DMS79 treated with DMSO at 0.1 percent for 48 hours (cell line): ENCODE measurements at places on chromosomes 12 and 14.

GRCh38 chr14:69994002-69994401, 114.8 kb downstream of the SMOC1 start:
- DNase-seq: no peak

DNA sequence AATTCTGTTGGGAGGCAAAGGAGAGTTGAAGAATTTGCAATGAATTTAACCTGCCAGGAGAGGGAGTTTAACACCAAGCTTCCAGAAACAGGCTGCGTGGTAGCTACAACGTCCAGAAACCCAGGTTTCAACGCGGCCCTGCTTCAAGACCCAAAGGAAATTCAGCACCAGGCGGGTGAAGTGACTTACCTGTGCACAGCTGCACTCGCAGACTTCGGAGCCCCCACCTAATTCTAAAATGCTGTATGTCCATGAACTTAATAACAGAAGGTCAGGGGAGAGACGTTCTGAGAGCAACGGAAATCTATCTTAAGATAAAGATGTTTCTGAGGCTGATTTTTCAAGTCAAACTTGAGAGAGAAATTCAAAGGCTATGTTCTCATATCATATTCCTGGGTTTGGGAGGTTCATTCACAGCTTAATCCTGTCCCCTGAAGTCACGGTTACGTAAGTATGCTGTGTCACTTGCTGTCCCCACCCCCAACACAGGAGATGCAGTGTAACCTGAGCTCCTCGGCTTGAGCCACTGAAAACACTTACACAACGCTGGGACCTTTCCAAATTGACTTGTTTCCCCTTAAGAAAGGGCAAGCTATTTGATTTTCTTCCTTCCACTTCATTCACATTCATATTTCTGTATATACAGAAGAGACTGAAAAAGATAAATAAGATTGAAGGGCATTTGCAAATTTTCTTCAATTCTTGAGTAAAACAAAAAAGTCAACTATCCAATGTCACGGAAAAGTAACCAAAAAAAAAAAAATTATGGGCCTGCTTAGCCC, 22.7 kb downstream of the CLIP1 start:
- peak; percentile 71 for DNase-seq

DNA sequence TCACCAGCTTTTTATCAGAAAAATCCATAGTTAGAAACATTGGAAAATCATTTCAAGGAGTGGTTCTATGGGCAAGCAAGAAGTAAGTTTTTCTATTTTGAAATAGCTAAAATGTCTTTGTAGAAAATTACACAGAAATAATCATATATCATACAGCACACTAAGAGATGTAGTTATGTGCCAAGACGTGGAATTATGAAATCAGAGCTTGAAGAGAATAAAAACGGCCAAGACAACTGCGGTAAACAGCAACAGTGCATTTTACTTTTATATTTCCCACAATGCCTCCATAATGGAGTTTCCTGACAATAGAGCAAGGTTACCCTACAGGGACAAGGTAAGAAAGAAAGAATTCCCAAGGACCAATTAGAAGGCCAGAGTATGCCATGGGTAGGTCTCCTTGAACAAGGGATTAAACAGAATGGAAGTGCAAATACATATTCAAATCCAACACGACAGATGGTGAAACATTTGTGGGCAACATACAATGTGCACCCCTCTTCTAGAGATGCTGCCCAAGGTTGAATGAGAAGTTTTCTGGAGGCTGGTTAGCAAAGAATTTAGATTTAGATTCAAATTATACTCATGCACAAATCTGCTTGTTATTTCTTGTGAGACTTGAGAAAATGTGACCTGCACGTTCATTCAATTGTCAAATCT, 76.1 kb upstream of the BTG1 start:
- no peak for DNase-seq

DNA sequence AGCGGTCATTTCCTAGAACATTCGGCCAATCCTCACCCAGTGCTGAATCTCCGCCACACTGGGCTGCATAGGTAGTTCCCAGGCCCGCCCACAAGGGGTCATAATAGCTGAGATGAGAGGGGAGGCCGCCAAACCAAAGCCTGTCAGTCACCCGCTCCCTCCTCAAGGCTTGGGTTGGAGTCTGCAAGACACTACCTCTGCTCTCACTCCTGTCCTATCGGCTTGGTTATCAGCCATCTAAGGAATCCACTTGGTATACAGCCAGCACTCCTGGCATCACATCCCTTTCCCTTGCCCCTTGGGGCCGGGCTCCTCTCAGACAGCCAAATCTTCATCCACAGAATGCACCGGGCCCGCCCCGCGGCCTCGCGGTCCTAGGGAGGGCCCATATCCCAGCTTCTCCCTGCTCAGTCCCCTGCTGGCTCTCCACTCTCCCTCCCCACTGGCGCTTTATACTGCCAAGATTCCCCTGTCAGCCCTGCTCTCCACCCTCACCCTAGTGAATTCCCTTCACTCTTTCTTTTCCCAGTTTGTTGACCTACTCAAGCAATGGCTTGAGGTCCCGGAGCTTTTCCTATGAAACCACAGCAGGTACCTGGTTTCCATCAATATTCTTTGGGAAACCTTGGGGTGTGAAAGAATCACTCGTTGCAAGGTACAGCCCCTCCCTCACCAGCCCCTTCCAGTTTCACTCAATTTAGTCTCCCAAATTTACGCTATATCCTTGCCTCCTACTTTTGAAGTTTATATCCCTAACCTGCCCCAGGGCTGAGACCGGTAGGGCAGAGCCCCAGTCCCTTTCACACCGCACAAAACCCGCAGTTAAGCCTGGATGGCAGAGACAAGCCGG, 1.4 kb downstream of the IFFO1 start:
- peak; percentile 71 for DNase-seq

DNA sequence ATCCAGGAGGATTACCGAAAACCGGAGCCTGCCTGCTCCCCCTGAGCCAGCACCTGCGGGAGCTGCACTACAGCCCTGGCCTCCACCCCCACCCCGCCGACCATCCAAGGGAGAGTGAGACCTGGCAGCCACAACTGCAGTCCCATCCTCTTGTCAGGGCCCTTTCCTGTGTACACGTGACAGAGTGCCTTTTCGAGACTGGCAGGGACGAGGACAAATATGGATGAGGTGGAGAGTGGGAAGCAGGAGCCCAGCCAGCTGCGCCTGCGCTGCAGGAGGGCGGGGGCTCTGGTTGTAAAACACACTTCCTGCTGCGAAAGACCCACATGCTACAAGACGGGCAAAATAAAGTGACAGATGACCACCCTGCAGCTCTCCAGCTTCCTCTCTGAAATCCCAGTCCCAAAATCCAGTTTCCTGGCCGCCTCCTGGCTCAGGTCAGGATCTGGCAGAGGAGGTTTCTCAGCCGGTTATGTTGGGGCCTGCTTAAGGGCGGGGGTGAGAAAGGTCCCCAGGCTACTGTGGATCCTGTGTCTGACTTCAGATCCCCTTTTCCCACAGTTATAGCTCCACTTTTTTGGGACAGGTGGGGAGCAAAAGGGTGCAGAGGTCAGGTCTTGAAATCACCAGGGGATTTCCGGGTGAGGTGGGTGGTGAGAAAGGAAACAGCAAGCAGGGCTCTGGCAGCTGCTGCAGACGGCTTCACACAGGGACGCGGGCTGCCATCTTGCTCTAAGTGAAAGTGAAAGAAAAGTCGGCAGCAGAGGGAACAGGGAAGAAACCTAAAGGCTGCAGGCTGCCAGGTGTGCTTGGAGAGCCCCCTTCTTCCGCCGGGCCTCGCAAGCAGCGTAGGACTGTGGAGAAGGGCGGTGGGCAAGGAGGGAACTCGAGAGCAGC, at the start of gene TAPBPL:
Gene TAPBPL, plus strand, starts transcription at position 695 of the 897 bp plus-strand sequence. CDS start 207 bp downstream, outside the sequence.
- peak; percentile 94 for DNase-seq

DNA sequence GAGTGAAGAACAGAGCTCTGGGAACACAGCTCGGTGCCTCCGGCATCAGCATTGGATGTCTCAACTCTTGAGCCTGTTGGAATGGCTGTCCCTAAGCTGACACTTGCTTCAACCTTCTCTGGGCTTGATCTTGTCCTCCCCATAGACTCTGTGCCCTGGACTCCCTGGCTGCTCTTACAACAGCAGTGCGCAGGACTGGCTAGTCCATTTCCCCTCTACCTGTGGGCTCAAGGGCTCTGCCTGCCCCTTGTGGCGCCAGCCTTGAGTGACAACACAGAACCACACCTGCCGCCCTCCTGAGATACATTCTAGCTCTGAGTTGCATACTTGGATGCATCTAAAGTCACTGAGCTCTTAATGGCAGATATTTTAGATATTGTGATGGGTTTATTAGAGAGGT, 6.2 kb downstream of the CRADD start:
- DNase-seq: no peak

GRCh38 chr12:9134981-9135628, 19.4 kb upstream of the A2M start:
- DNase-seq: no peak

- no peak for DNase-seq
These were observed 58.4 kb downstream of the BCL11B start for GRCh38 chr14:99213527-99213971.

GRCh38 chr14:105980224-105980623, 453.8 kb downstream of the TMEM121 start:
- peak; percentile 29 for DNase-seq

DNA sequence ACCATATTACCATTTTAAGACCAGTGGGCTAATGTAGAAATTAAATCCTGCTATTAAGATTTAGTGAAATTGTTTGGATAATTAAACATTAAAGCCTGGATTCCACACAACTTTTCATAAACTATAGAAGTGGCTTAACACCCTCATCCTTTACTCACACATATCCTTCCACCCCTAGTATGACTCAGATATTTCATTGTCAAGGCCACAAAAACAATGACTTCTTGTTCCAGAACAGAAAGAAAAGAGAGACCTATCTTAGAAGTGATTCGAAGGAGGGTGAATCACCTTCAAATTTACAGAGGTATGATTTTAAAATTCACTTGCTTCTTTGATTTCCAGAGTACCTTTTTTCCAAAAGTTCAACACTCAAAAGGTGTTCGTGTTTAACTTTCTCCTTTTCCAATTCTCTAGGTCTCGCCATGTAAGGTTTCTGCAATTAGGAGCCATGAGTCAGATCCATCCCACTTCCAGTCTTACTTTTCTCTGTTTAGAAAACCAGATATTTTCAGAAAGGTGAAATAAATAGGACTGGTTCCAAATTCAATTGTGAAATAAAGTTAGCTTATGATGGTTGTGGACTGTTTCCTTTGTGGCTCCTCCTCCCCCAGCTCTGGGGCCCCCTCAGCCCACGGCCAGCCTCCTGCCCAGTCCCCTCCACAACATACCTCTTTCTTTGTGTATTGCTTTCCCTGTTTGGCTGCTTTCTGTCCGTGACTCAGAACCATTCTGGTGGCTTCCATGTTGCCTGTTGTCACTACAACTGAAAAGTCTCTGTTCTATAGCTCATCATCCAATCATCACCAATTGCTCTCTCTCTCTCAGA, 24.6 kb upstream of the MGP start:
- no peak for DNase-seq

DNA sequence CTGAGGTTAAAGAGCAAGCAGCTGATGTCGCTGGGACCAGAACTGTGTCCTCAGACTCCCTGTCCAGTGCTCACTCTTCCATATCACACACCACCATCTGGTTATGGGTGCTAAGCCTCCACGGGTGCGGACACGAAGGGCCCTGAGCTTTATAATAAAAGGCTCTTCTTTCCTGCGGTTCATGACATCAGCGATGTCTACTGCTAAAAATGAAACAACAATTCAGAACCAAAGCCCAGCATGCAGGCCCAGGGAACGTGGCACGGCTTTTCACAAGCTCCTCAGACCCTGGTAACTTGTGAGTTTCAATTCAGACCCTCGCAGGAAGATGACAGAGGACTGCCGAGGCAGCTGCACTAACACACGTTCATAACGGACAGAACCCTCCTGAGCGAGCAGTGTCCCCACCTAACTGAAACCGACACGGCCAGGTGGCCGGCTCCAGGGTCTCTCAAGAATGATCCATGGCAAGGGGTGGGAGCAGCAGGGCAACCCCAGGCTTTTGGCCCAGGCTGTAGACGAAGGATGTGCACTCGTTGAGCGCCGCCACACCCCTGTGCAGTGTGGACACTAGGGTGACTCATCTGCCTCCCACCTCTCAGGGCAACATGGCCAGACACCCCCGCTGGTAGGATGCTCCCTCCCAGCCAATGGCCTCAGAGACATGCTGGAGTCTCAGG, 180.3 kb downstream of the CALM1 start:
- DNase-seq: no peak

GRCh38 chr14:51652168-51653078, 713 bp downstream of the FRMD6 start:
- no peak for DNase-seq

DNA sequence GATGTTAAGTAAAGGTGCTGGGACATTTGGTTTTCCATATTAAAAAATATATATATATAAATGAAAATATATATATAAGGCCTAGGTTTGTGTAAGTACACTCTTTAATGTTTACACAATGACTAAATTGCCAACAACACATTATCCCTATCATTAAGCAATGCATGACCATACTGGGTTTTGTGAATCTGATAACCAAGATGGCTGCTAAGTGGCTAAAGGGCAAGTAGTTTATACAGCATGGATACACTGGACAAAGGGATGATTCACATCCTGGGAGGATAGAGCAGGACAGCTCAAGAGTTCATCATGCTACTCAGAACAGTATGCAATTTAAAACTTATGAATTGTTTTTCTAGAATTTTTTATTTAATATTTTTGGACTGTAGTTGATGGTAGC, 89.3 kb downstream of the FIGNL2 start:
- DNase-seq: no peak

GRCh38 chr14:43411841-43412240, 1095.2 kb downstream of the FSCB start:
- DNase-seq: no peak

- no peak for DNase-seq
These were observed 45.0 kb downstream of the FAM186A start for GRCh38 chr12:50351120-50352043.

GRCh38 chr14:22884738-22885523, 1.9 kb downstream of the REM2 start:
- no peak for DNase-seq

DNA sequence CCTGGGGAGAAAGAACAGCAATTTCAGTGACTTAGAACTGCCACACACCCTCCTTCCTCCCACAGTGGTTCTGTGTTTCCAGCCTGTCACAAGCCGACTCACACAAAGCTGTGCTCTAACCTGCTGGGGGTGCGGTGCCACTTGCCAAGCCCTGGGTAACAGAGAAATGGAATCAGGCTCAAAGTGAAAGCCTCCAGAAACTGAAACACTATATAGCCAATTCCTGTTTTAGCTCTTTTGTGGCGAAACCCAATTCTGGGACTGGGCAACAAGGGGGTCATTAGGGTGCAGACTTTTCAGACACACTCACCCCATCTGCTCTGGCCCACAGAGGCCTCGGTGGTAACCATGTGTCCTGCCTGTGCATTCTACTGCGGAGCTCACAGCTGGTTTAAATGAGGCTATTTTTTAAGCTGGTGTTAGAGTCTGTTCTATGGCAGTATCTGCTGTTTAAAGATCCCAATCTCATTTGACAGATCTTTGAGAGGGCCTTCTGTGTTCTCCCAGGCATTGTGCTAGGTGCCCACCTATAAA, 15.2 kb upstream of the ACTR6 start:
- DNase-seq: no peak
